ENCODE measurements at places on chromosomes 4 and X. TPM values are rescaled to one million over a fixed set of nuclear protein-coding genes. Genes with fewer than 3 reads are reported as not detected.

TCEAL5 gene
- 3.6 TPM for polyA plus RNA-seq

CT45A5 gene
- polyA plus RNA-seq = not detected

PLAC8 gene
- polyA plus RNA-seq = 0.67 TPM

DNA sequence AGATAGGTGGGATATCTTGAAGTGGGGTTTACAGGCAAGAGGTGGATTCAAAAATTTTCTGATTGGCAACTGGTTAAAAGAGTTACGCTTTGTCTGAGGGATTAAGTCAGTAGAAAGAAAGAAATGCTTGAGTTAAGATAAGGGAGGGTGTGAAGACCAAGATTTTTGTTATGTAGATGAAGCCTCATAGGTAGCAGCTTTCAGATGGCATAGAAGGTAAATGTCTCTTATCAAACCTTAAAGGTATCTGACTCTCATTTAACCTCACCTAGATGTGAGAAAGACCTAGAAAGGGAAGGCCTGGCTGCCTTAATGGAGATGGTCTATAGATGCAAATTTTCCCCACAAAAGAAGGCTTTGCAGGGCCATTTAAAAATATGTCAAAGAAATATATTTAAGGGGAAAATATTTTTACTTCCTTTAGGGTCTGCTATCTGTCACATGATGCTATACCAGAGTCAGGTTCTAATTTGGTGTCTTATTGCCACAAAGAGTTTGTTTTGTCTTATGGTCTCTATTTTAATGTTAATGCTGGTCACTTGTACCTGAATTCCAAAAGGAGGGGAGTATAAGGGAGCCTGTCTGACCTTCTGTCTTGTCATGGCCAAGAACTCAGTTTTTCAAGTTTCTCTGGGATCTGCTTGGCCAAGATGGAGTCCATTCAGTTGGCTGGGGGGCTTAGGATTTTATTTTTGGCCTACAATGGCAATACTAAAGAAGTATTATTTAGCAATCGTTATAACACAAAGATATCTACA lies 699.1 kb upstream of the AMOT start:
- no peak overlapping the region for H3K4me3 ChIP-seq
- no peaks in the 10 kb centered on the region for H3K27me3 ChIP-seq
- H3K36me3 ChIP-seq = no peaks in the 10 kb centered on the region
- H3K4me1 ChIP-seq = no peaks in the 10 kb centered on the region

- H3K4me1 ChIP-seq = no peaks in the 10 kb centered on the region
- H3K27me3 ChIP-seq = no peaks in the 10 kb centered on the region
- no peak overlapping the region for H3K4me3 ChIP-seq
- no peak for DNase-seq
- no peak overlapping the region for H3K27ac ChIP-seq
Measured at GRCh38 chr4:138241281-138242075, 671 bp downstream of the SLC7A11 start.

- no peaks in the 10 kb centered on the region for H3K4me1 ChIP-seq
- no peaks in the 10 kb centered on the region for H3K36me3 ChIP-seq
- H3K27me3 ChIP-seq = no peaks in the 10 kb centered on the region
- DNase-seq = no peak
- H3K27ac ChIP-seq = no peak overlapping the region
Measured at GRCh38 chr4:113564493-113564892, 197.0 kb downstream of the CAMK2D start.

DNA sequence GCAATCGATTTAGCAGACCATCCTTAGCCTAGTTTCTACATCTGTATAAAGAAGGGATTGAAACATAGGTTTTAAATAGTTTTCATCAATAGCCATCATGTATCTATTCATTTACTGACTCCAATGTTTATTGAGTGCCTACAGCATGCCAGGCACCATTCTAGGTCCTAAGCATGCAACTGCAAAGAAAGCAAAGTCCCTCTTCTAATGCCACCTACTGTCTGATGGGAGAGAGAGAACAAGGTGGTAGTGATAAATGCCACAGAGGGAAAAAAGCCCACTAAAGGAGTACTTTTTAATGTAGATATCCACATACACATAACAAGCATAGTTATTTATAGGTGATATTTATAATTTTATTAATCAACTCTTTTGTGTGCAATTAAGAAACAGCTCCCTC lies 67.6 kb upstream of the PPARGC1A start:
- no peaks in the 10 kb centered on the region for H3K36me3 ChIP-seq
- H3K27ac ChIP-seq = no peak overlapping the region
- H3K27me3 ChIP-seq = no peaks in the 10 kb centered on the region
- H3K4me1 ChIP-seq = no peaks in the 10 kb centered on the region
- H3K4me3 ChIP-seq = no peak overlapping the region

DNA sequence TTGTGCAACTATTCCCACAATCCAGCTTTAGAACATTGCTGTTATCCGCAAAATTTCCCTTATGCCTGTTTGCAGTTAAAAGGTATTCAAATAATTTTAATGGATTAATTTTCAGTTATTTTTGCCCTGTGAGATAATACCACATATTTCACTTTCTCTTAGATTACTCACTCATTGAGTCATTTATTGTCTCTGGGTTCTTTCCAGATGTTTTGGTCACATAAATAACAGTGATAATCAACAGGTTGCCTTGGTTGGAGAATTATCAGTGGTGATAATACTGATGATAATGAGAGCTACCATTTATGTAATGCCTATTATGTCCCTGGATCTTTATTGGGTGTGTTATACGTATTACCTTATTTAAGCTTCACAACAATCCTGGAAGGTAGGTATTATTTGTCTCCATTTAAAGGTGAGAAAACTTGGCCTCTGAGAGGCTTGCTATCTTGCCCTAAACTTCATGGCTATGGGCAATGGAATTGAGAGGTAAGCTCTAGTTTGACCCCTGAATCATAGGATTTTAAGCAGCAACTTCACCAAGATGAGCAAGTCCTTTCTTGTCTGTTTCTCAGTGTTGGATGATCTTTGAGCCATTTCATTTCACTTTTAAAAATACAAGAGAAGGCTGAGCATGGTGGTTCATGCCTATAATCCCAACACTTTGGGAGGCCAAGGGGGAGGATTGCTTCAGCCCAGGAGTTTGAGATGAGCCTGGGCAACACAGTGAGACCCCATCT lies 87.4 kb downstream of the KIT start:
- H3K27me3 ChIP-seq = no peaks in the 10 kb centered on the region
- no peak overlapping the region for H3K4me3 ChIP-seq
- H3K27ac ChIP-seq = no peak overlapping the region

TMSB15B gene
- 27.6 TPM for polyA plus RNA-seq

P2RY10 gene
- 0.11 TPM for polyA plus RNA-seq

GRCh38 chrX:9369802-9370291 lies 95.0 kb upstream of the TBL1X start:
- no peak for DNase-seq
- H3K4me3 ChIP-seq = no peak overlapping the region
- H3K27ac ChIP-seq = no peak overlapping the region

SEPTIN6 gene
- 37.9 TPM for polyA plus RNA-seq

GRCh38 chr4:7862561-7863192 lies 77.0 kb downstream of the AFAP1 start:
- H3K27ac ChIP-seq = no peak overlapping the region
- no peak overlapping the region for H3K4me3 ChIP-seq
- peaks cover 10% of the 10 kb centered on the region for H3K4me1 ChIP-seq
- no peak for DNase-seq

GRCh38 chrX:56787734-56788152 lies 58.7 kb downstream of the NBDY start:
- H3K4me3 ChIP-seq = no peak overlapping the region
- H3K4me1 ChIP-seq = peaks cover under 1% of the 10 kb centered on the region
- H3K36me3 ChIP-seq = no peaks in the 10 kb centered on the region
- no peak overlapping the region for H3K27ac ChIP-seq

PRRG1 gene
- 8.3 TPM for polyA plus RNA-seq

RNF128 gene
- 0.24 TPM for polyA plus RNA-seq

PABPC1L2B gene
- polyA plus RNA-seq = not detected

DNA sequence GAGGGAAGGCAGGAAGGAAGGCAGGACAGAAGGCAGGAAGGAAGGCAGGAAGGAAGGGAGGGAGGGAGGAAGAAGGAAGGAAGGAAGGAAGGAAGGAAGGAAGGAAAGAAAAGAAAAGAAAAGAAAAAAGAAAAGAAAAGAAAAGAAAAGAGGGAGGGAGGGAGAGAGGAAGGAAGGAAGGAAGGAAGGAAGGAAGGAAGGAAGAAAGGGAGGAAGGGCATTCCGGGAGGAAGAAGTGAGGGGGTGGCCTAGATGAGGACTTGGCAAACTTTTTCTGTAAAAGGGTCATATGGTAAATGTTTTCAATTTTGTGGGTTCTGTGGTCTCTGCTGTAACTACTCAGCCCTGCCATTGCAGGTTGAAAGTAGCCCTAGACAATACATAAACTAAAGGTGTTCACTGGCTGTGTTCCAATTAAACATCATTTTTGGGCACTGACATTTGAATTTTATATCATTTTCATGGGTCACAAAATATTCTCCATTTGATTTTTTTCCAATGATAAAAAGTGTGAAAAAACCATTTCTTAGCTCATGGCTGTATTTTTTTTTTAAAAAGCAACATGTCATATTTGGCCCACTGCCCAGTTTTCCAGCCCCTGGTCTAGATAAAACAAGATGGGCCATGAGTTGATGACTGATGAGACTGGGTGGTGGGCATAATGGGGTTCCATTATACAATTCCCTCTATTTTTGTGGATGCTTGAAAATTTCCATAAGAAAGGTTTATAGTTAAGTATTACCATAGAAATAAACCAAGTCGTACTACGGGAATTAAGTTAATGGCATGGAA lies 3.1 kb downstream of the ZNF630 start:
- DNase-seq = no peak
- H3K4me3 ChIP-seq = no peak overlapping the region
- no peaks in the 10 kb centered on the region for H3K27me3 ChIP-seq
- H3K36me3 ChIP-seq = no peaks in the 10 kb centered on the region
- H3K27ac ChIP-seq = no peak overlapping the region
- peaks cover 2% of the 10 kb centered on the region for H3K4me1 ChIP-seq

DNA sequence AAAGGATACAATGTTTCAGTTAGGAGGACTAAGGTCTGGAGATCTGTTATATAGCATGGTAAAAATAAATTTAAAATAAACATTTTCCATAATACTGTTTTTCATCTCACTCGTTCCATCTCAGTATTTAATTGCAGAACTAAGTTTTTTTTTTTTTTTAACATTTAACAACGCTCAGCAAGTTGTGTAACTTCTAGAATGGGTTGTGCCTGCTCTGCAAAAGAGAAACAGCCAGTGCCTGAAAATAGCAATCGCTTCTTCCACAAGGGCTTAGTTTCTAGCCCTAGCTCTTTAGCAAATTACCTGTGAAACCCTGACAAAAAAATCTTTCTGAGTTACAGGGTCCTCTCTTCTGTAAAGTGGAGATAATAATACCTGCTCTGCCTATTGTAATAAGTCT lies 41.9 kb downstream of the CNGA1 start:
- H3K4me1 ChIP-seq = no peaks in the 10 kb centered on the region
- no peaks in the 10 kb centered on the region for H3K27me3 ChIP-seq
- H3K27ac ChIP-seq = no peak overlapping the region
- no peak for DNase-seq
- no peak overlapping the region for H3K4me3 ChIP-seq
- H3K36me3 ChIP-seq = no peaks in the 10 kb centered on the region

- no peak for DNase-seq
- H3K4me1 ChIP-seq = no peaks in the 10 kb centered on the region
- no peaks in the 10 kb centered on the region for H3K36me3 ChIP-seq
- H3K4me3 ChIP-seq = no peak overlapping the region
- no peaks in the 10 kb centered on the region for H3K27me3 ChIP-seq
Measured at GRCh38 chrX:33252306-33252825, 41.0 kb upstream of the DMD start.

GRCh38 chr4:100312615-100313350 lies 122.5 kb upstream of the DDIT4L start:
- H3K4me1 ChIP-seq = peaks cover 4% of the 10 kb centered on the region
- no peaks in the 10 kb centered on the region for H3K27me3 ChIP-seq

GRCh38 chrX:106718709-106719108 lies 7.8 kb upstream of the RNF128 start:
- DNase-seq = no peak
- no peak overlapping the region for H3K27ac ChIP-seq
- no peaks in the 10 kb centered on the region for H3K27me3 ChIP-seq
- H3K4me1 ChIP-seq = no peaks in the 10 kb centered on the region
- H3K4me3 ChIP-seq = no peak overlapping the region
- no peaks in the 10 kb centered on the region for H3K36me3 ChIP-seq

- no peaks in the 10 kb centered on the region for H3K4me1 ChIP-seq
- no peak overlapping the region for H3K4me3 ChIP-seq
- no peaks in the 10 kb centered on the region for H3K27me3 ChIP-seq
- H3K27ac ChIP-seq = no peak overlapping the region
Measured at GRCh38 chr4:48162162-48162561, 28.1 kb upstream of the TXK start.

DNA sequence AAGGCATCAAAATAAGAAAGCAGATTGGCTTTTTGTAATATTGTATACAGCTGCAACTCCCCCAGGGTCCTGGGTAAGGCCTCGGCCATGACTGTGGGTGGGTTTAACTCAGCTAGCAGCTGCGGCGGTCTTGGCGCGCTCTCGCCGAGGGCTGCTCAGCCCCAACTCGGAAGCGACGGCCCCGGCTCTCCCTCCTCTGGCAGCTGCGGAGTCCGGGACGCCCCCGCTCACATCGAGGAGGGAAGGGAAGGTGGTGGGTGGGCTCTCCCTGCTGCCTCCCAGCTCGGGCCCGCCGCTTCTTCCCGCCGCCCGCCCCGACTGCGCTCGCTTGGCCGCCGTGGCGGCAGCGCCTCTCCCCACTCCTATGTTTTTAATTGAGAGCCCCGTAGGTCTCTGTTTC lies 51.2 kb downstream of the GPR50 start:
- DNase-seq = no peak
- no peaks in the 10 kb centered on the region for H3K36me3 ChIP-seq
- H3K4me3 ChIP-seq = no peak overlapping the region
- H3K4me1 ChIP-seq = no peaks in the 10 kb centered on the region

AKAP4 gene
- polyA plus RNA-seq = not detected

- H3K27me3 ChIP-seq = no peaks in the 10 kb centered on the region
- no peak for DNase-seq
- no peaks in the 10 kb centered on the region for H3K4me1 ChIP-seq
Measured at GRCh38 chr4:148077581-148077980, 345.7 kb downstream of the ARHGAP10 start.

SPANXA1 gene
- not detected for polyA plus RNA-seq

GRCh38 chrX:23732704-23733103 lies 10.4 kb downstream of the ACOT9 start:
- no peaks in the 10 kb centered on the region for H3K36me3 ChIP-seq
- no peak overlapping the region for H3K27ac ChIP-seq
- no peaks in the 10 kb centered on the region for H3K27me3 ChIP-seq
- no peaks in the 10 kb centered on the region for H3K4me1 ChIP-seq
- no peak for DNase-seq

- DNase-seq = no peak
- no peaks in the 10 kb centered on the region for H3K4me1 ChIP-seq
- no peaks in the 10 kb centered on the region for H3K27me3 ChIP-seq
- H3K27ac ChIP-seq = no peak overlapping the region
- H3K36me3 ChIP-seq = no peaks in the 10 kb centered on the region
- H3K4me3 ChIP-seq = no peak overlapping the region
Measured at GRCh38 chr4:97762115-97762512, 381.2 kb downstream of the STPG2 start.

Measured in ovary (tissue), 10 donors.